ENCODE measurements at places on chromosomes 7 and 10.

DNA sequence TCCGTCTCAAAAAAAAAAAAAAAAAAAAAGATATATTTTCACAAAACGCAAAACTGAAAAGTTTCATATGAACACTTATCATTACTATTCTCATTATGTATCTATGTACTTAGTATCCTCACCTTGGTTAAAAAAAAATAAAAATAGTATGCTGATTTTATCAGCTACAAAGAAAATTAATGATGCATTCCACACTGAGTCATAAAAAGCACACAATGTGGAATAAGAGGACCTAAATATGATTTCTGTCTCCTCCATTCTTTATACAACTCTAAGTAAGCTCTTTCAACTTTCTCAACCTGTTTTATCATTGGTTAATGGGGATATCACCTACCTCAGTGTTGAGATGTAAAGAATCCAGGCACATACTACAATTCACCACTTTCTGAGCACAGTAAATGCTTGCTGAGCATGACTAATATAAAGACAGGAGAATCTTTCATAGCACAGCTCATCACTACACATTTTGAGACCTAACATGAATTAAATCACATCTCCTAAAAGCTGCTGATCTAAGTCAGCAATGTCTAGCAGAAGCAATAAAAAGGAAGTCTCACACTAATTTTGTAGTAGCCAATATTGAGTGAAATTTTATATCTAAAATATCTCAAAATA lies 2.7 kb downstream of the SNX13 start:
- no peak for DNase-seq

GRCh38 chr7:25944777-25945515 lies 207.1 kb upstream of the NFE2L3 start:
- no peak for DNase-seq

DNA sequence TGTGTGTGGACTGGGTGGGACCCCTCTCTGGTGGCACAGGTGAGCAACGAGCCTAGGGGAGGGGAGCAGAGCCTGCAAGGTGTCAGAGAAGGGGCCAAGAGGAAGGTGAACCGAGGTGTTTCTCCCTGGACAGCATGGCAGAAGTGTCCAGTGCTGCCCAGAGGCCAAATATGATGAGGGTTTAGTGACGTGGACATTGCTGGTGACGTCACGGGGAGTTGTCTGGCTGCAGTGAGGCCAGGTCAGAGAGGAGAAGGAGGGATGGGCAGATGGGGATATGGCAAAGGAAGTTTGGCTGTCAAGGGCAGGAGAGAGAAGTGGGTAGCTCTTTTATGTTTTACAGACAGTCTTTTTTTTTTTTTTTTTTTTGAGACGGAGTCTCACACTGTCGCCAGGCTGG lies 2.6 kb upstream of the ZNF853 start:
- DNase-seq = no peak

DNA sequence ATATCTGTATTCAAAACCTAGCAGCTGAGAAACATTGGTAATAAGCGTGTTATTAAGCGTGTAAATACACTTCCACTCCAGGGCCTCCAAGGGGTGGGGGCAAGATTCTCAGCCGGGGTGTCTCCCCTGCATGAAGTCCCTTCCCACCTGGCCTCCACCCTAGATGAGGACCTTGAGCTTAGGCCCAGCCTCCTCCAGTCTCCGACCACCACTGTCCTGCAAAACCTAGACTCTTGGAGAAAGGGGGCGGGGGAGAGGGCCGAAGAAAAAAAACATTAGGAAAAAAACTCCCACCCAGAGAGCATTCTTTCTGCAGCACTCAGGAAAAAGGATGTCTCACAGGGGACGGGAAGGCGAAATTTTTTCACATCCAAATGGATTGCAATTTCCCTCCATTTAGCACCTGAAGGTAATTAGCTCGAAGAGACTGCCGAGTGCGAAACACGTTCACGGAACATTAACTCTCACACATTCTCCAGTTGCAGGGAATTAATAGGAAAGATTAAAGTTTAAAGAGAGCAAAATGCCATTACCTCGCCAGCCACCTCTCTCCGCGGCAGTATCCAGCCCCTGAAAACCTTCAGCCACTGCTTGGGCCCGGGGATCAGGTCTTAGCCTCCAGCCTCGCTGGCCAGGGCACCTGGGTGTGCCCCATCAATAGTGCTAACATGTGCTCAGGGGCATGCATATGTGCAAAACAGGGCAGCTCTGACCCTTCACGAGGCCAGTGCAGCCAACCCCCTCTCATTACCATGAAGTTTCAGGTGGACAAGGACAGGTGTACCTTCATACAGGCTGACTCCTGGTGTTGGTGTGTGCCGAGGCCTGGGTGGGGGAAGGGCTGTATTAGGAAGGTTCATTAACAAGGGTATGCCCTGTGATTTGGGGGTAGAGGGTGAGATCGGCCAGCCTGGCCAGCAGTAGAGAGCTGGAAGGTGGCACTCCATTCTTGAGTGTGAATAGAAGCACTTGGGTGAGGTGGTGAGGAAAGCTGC lies 77.2 kb downstream of the HIF1AN start:
- no peak for DNase-seq

GRCh38 chr10:129793479-129793878 lies 170.6 kb downstream of the EBF3 start:
- DNase-seq = no peak

- no peak for DNase-seq
Measured at GRCh38 chr10:130359711-130360110, 223.5 kb downstream of the GLRX3 start.

DNA sequence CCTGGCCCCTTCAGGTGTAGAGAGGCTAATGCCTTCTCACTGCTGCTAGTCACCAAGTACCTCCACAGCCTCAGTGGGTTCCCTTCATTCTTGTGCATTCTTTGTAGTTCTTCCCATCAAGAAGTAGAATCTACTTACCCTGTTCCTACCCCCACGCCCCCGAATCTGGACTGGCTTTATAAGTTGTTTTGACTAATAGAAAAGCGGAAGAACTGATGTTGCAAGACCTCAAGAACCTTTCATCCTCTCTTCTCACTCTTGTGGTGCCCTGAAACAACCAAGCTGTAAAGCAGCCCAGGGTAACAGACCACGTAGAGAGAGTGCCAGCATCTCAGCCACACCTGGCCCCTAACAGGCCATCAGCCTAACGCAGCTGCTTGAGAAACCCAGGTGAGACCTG lies 23.2 kb upstream of the LAMB1 start:
- DNase-seq = no peak

DNA sequence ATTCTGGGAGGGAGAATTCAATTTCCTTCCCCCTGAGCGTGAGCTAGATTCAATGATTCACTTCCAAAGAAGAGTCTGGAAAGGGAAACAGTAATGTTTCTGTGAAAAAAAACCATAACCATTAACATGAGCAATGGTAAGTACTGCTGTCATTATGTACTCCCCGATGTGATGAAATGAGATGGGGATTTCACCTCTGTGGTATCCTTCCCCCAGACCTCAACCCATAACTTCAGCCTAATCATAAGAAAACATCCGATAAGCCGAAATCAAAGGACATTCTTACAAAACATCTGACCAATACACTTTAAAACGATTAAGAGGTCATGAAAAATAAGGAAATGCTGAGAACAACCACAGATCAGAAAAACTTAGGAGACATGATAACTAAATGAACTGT lies 27.2 kb downstream of the EZH2 start:
- DNase-seq = no peak

DNA sequence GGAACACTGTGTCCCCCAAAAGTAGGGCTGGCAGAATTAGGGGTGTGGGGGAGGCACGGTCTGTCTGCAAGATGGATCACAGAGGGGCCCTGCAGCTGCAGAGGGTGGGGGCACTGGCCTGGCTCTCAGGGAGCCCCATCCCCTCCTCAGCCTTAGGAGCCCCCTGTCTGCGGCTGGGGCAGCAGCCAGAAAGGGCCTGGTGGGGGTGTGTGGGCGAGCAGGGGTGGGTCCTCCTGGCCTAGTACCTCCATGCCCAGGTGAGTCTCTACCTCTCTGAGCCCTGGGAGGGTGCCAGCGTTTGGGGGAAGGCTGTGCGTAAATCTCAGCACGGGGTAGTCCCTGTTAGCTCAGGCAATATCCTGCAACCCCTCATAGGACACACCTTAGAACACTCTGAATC lies 280.5 kb upstream of the PPP2R2D start:
- no peak for DNase-seq

DNA sequence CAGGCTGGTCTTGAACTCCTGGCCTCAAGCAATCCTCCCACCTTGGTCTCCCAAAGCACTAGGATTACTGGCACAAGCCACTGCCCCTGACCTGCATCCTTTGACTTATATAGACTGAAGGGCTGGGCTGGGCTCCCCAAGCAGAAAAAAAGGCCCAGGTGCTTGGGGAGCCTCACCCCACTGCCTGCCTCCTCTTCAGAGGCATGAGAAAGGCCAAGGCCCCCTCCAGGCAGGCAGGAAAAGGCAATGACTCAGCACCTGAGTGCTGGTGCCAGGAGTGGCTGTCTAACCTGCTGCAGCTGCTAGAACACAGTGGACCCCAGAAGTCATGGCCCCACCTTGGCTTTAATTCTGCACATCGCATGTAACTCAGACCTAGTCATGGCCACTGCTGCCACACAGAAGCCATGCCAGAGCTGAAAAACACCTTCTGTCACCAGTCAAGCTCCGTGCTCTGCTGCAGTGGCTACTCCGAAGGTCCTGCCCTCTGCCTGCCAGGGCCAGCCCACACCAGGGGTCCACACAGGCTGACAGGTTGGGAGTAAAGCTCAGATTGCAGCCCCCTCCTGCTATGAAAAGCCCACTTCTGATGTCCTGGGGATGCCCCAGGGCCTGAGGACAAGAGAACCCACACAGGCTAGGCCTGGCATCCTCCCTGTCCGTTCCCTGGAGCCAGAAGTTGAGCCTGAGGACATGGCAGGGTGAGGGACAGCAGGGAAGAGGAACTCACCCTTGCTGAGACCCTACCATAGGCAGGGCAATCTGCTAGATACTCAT lies 48.5 kb downstream of the GRID1 start:
- no peak for DNase-seq

DNA sequence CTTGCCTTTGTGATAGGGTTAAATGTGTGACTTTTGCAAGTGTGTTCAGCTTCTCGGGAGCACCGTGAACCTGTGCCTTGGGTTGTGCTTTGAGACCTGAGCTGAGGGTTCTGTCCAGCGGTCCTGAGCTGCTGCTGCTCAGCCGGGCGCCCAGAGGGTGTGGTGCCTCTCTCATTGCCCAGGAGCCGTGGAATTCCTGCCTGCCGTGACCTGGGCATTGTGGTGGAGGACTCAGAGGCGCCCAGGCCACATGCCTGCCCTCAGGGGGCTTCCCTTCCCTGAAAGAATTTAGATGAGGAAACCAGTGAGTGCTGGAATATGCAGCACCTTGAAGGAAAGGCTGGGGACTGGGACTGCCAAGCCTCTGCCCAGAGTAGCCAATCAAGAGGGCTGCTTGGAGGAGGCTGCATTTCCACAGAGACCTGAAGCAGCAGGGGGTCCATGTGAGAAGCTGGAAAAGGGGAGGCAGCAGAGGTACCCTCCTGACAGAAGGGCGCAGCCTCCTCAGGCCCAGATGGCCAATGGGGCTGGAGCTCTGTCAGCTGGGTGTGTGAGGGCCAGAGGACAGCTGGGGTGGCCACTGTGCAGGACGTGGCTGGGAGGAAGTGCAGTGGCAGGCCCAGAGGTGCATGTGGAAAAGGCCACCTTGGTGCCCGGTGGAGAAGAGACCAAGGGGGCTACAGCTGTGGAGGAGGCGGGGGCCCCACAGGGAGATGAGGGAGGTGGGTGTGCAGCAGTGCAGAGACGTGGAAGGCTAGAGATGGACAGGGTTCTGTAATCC lies 107.3 kb downstream of the NKX6-2 start:
- no peak for DNase-seq

DNA sequence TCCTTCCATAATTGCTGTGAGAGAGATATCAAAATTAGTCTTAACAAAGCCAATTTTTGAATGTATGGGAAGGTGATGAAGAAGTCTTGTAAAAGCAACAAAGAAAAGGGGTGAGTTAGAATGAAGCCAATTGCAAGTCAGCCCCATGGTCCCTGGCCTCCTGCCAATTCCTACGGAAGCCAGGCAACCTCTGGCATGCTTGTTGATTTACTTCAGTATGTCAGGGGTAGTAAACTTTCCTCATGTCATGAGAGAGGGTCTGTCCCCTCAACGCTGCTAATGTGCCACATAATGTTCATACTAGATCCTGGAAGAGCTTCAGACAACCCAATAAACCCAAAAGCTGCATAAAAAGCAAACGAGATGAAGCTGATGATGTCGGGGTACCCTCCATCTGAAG lies 159.1 kb upstream of the YAE1 start:
- no peak for DNase-seq

DNA sequence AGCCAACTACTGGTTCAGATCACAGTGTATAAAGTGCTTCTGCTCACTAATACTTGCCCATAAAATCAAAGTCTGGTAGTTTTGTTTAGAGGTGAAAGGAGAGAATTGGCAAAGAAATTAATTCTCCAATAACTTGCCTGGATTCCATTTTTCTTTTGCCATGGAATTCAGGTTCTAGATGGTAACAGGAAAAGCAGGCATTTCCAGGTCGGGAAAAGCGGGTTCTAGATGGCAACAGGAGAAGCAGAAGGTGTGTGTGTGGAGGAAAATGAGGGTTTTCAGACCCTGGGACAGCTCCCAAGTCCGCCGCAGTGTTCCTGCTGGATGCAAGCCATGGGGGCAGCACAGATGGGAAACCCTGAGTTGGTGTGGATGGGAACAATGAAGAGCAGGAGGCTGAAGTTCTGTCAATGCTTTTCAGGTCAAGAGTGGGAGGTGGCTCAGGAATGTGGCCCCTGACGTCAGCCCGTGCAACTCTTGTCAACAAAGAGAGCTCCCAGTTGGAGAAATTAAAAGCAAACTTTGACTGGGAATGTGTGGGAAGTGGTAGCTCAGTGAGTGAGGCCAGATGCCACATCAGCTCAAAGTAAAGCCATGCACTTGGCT lies 696.7 kb downstream of the LRMDA start:
- DNase-seq = no peak

- DNase-seq = no peak
Measured at GRCh38 chr7:44621034-44621749, 14.8 kb downstream of the OGDH start.

DNA sequence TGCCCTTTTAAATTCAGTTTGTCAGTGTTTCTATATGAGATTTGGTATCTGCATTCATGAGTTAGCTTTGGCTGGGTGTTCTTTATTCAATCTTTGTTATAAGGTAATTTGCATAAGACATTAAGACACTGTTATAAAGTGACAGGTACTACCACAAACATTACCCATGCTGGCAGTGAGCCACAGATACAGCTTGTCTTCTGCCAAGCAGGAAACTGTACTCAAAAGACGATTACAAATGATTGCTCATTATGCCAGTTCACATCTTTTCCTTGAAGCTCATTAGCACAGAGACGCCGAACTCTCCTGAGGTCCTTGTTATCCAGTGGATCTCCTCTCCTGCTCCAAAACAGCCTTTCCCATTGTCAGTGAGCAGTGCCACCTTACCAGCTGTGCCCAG lies 30.4 kb downstream of the AMPH start:
- no peak for DNase-seq

DNA sequence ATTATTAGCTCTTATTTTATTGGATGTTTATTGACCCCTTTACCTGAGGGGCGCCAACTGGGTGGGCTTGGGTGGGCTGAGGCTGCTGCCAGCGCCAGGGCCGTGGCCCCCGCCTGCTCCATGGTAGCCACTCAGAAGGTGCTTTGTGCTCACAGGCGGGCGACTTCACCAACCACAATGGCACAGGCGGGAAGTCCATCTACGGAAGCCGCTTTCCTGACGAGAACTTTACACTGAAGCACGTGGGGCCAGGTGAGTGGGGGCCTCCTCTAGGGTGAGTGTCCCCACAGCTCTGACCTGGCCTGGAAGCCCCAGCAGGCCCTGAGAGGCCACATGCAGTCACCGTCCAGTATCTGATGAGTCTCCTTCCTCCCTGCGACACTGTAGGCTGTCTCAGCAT lies 4.1 kb downstream of the PPIF start:
- DNase-seq = no peak

- no peak for DNase-seq
Measured at GRCh38 chr10:37125921-37126320, 523 bp downstream of the ANKRD30A start.

GRCh38 chr7:38127216-38128207 lies 50.5 kb upstream of the STARD3NL start:
- no peak for DNase-seq

All from thymus (tissue), 14 donors.